AML-193 (cell line): ENCODE measurements at places on chromosomes 7 and 10.

GRCh38 chr7:146146831-146147486 lies 30.4 kb downstream of the CNTNAP2 start:
- no peak for DNase-seq

GRCh38 chr7:41787651-41788350 lies 84.9 kb upstream of the INHBA start:
- no peak for DNase-seq

DNA sequence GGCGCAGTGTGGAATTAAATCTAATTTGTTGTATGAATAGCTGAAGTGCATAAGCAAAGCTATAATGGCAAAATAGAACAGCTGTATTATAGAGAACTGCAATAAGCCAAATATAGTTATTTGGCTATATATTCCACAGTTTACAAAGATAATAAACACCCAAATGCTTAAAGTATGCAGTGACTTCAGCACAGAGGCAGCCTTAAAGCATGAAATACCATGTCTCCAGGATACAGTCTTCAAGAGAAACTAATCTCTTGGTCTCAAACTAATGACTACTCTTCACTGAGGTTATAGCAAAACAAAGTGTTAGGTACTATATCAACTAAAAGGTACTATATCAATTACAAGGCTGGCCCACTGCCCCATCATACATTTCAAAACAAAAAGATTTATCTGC lies 48.0 kb downstream of the NT5C2 start:
- DNase-seq: no peak

DNA sequence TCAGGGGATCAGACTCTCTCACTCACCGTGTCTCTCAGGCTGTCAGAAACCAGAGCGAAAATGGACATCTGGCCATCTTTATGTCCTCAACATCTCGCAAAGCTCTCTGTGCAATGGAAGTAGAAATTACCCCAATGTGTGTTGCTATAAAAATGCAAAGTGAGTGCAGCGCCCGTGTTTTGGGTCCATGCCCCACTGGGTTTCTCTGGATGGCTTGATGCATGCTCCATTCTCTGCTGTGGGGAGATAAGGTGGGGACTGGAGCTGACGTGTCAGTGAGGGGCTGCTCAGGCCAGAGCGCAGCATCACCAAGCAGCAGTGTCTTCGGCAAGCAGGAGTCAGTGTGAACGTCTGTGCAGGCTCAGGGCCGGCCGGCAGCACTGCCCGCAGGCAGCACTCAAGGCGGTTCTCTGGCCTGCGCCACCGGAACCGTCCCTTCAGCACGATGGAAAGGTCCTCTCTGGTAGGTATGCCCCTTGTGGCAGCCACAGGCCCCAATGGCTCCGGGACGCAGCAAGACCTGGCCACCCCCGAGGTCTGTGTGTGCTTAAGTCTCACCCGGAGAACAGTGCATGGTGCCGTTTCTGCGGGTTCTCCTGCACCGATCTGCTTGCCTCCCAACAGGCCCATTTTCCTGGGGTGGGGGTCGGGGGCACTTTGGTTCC lies 30.2 kb downstream of the WDR86 start:
- no peak for DNase-seq

- no peak for DNase-seq
Measured at GRCh38 chr10:95560278-95561176, 644 bp downstream of the SORBS1 start.

DNA sequence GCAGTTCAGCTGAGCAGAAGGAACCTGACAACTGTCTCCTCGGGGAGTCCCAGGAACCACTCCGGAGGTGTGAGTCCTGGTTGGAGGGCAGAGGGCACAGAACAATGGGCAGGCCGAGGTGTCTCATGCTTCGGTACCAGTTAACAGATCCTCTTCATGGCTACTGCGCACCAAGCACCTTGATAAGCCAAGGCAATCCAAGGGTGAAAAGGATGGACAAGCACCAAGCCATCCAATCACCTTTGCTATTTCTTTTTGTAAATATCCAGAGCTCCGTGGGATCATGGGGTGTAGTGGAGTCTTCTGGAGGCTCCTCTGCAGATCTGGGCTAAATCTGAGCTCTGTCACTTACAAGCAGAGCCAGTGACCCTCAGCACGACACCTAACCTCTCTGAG lies 233.5 kb downstream of the WDR11 start:
- no peak for DNase-seq

DNA sequence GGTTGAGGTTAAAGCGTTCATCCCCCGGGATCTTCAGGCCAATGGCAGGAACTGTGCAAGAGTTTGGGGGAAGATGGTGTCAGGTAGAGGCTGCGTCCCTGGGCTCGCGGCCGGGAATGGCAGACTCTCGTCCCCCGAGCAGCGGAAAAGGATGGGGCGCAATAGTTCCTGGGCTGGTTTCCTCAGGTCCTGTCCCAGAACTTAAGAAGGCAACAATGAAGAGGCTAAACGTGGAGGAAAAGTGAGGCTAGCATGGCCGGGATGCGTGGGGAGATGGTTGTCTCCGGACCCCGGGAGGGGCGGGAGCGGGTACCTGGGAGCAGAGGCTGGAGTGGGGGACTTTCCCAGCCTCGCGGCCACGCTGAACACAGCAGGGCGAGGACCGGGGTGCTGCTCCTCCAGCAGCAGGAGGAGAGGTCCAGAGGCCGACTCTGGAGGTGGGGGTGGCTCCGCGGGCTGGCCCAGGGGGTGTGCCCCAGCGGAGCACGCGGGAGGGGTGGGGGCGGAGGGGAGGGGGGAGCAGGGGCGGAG lies 882 bp downstream of the IRF5 start:
- peak; percentile 24 for DNase-seq

GRCh38 chr10:79074732-79075131 lies 6.0 kb downstream of the ZMIZ1 start:
- DNase-seq: no peak

- no peak for DNase-seq
Measured at GRCh38 chr10:77789016-77789415, 137.5 kb downstream of the DLG5 start.

DNA sequence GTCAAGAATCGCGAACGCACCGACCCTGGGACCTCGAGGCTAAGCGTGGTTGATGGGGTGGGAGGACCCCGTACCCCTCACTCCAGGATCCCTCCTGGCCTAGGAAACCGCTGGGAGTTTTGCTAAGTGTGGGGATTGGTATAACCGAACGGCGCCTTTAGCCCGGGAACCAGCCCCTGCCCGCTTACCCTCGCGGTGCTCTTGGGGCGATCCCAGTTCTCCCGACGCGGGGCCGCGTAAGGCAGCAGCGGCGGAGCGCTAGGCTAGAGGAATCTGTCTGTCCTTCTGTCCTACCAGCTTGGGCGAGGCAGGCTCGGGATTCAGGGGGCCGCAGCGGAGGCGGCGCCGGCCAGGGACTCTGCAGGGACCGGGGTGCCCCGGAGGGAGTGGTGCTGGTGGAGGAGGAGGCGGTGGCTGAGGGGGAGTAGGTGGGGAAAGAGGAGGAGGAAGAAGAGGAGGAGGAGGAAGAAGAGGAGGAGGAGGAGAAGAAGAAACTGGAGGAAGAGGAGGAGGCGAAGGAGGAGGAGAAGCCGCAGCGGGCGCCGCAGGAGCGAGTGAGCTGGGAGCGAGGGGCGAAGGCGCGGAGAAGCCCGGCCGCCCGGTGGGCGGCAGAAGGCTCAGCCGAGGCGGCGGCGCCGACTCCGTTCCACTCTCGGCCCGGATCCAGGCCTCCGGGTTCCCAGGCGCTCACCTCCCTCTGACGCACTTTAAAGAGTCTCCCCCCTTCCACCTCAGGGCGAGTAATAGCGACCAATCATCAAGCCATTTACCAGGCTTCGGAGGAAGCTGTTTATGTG lies 439 bp upstream of the EMX2 start:
- DNase-seq: no peak

GRCh38 chr10:80501913-80502521 lies 35.7 kb upstream of the SH2D4B start:
- DNase-seq: no peak

DNA sequence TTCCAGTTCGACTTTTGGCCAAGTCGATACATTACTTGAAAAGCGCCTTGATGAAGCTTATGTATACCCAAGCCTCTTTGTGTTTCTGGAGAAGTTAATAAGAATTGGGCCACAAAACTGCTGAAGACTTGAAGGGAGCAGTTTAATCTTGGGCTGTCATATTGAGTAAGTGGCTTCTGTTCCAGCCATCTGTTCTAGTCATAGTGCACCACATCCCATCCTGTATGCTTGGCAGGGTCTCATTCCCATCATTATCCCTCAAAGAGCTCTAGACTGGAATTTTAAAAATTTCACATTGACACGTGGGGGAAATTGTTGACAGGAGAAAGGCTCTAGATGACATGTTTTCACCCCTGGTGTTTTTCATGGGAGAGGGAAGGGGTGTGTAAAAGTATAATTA lies 196.6 kb upstream of the PLPP4 start:
- DNase-seq: no peak

- no peak for DNase-seq
Measured at GRCh38 chr10:91653219-91653870, 20.5 kb upstream of the PPP1R3C start.
